Activated CD4-positive, alpha-beta memory T cell treated with anti-CD3 and anti-CD28 coated beads for 36 hours (primary cell): ENCODE measurements at places on chromosomes 4 and X. TPM values are rescaled to one million over a fixed set of nuclear protein-coding genes. Genes with fewer than 3 reads are reported as not detected.
A peak's percentile ranks its signal among the peaks of the same experiment; 100 is the strongest.

DNA sequence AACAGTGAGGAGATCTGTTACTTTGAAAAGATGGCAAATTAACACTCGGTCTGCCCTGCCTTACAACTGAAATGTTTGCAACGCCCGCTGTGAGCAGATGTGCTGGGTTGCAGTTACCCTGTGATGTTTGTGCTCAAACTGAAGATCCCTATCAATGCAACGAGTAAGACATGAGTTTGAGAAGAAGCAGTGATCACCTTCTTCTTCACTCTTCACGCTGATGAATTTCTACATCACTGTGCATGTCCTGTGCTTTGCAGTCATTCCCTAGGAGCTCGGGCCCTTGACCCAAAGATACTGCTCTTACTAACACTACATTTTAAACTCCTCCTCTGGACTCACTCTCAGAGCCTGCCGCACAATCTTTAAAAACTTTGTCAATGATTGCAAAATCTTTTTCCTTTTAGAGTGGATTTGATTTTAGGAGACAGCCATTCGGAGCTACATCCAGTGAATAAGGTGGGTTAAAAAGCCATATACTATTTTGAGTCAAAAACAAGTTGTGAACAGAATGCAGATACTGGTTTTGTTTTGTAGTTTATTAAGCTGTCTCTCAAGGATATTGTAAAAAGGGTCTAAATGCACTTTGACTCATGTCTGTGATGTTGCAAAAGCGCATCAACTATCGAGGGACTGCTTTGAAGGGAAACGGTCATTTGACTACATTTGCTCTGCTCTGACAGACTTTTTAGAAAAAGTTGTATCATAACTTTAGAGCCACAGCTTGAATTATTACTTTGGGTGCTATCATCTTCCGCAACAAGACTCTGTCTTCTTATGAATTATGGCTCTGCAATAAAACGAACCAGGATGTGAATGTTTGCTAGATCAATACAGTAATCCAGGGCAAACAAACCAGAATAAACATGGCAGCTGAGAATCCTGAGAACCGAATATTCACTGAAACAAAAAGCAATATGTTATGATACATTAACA, 5.7 kb upstream of the RHOH start:
- peak overlapping the region; percentile 73 for H3K4me3 ChIP-seq
- DNase-seq = peak; percentile 30
- peaks cover 5% of the 10 kb centered on the region for H3K36me3 ChIP-seq
- peaks cover 81% of the 10 kb centered on the region for H3K4me1 ChIP-seq

- DNase-seq = no peak
- H3K27me3 ChIP-seq = no peaks in the 10 kb centered on the region
- H3K27ac ChIP-seq = no peak overlapping the region
- H3K4me3 ChIP-seq = no peak overlapping the region
- H3K36me3 ChIP-seq = no peaks in the 10 kb centered on the region
- no peaks in the 10 kb centered on the region for H3K4me1 ChIP-seq
Observed at GRCh38 chr4:85431156-85431555, 43.8 kb upstream of the ARHGAP24 start.

GRCh38 chr4:150021483-150021882, 56.8 kb upstream of the DCLK2 start:
- no peak overlapping the region for H3K27ac ChIP-seq
- no peaks in the 10 kb centered on the region for H3K4me1 ChIP-seq
- H3K36me3 ChIP-seq = no peaks in the 10 kb centered on the region
- H3K27me3 ChIP-seq = peaks cover 11% of the 10 kb centered on the region

- H3K36me3 ChIP-seq = no peaks in the 10 kb centered on the region
- DNase-seq = no peak
- no peak overlapping the region for H3K4me3 ChIP-seq
- no peaks in the 10 kb centered on the region for H3K4me1 ChIP-seq
Observed at GRCh38 chr4:115711575-115711974, 598.2 kb upstream of the NDST4 start.

NPNT gene
- total RNA-seq = not detected

TEX11 gene
- not detected for total RNA-seq

EDA gene
- 3.3 TPM for total RNA-seq

GRCh38 chrX:10526451-10526850, 93.9 kb downstream of the MID1 start:
- H3K4me3 ChIP-seq = no peak overlapping the region
- no peaks in the 10 kb centered on the region for H3K27me3 ChIP-seq
- no peak for DNase-seq
- H3K4me1 ChIP-seq = no peaks in the 10 kb centered on the region
- no peaks in the 10 kb centered on the region for H3K36me3 ChIP-seq

DNA sequence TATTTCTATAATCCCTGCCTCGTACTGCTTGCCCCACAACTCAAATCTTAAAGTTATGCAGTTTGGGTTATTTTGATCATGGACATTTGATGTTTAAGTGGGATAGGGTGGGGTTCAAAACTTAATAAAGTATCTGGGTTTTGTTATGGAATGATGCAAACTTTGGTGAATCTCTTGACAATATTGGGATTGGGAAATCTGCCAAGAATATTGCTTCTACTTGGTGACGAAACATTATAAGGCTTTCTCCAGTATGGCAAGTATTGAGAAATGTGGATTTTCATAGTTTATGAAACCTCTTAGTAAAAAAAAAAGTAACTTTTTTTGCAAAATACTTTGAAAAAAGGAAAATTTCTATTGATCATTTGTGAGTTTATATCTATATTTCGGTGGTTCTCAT, 130.8 kb upstream of the SFRP2 start:
- H3K36me3 ChIP-seq = no peaks in the 10 kb centered on the region
- H3K4me3 ChIP-seq = no peak overlapping the region
- H3K27ac ChIP-seq = no peak overlapping the region
- peaks cover 7% of the 10 kb centered on the region for H3K4me1 ChIP-seq
- no peak for DNase-seq

CSN1S1 gene
- not detected for total RNA-seq

DNA sequence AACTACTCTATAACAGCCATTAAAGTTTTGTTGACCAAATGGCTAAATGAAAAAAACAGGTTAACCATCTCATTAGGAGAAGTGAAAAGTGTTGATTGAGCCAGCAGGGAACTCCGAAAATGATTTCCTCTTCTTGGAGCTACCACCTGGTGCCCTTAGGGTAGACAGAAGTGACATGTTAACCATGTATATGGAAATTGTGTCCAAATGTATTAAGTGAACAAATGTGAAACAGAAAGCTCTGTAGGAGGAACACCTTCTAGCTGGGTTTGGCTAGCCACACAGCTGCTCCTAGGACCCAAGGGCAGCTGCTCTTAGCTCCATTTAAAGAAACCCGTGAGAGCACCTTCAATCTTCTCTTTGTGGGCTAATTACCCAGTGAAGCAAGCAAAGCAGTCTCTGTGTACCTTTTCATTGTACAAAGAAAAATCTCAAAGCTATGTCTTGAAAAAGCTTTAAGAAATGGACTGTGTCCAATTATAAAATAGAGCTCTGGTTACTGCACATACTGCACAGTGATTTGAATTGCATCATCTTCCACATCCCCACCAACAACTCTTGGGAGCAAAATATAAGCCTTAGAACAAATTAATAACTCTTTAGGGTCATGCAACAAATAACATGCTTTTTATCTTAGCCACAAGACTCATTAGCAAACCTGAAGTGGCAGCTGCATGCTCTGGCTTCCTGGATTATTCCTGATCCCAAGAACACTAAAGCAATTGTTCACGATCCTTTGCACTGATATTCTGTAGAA, 59.2 kb upstream of the PARM1 start:
- DNase-seq = no peak
- no peaks in the 10 kb centered on the region for H3K4me1 ChIP-seq
- H3K27me3 ChIP-seq = peaks cover 2% of the 10 kb centered on the region
- no peaks in the 10 kb centered on the region for H3K36me3 ChIP-seq

GAGE2A gene
- total RNA-seq = not detected

TKTL2 gene
- not detected for total RNA-seq

IL2 gene
- total RNA-seq = 164 TPM

- no peak for DNase-seq
- no peaks in the 10 kb centered on the region for H3K36me3 ChIP-seq
- H3K4me3 ChIP-seq = no peak overlapping the region
Observed at GRCh38 chrX:74520896-74521295, 93.5 kb downstream of the RLIM start.

- no peaks in the 10 kb centered on the region for H3K36me3 ChIP-seq
- H3K27ac ChIP-seq = no peak overlapping the region
- peaks cover 3% of the 10 kb centered on the region for H3K27me3 ChIP-seq
- peaks cover 11% of the 10 kb centered on the region for H3K4me1 ChIP-seq
- peak; percentile 9 for DNase-seq
Observed at GRCh38 chrX:134718105-134718965, 60.1 kb upstream of the PLAC1 start.

DNA sequence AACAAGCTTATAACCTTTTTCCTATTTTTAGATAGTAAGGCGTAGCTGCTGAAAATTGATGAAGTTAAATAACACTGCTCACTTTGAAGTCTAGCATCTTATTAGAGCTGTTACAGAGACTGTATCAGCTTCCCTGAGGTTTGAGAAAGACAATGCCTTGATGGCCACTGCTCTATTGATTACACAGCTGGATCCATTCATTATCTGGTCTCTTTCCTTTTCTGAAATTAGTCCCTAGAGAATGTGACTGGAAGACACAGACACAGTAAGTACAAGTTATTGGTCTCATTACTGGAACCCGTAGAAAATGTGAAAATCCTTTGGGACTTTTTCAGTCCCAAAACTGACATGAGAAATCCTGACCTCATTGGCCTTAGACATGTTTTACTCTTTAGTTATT, 188.3 kb downstream of the NAF1 start:
- H3K27ac ChIP-seq = no peak overlapping the region
- no peaks in the 10 kb centered on the region for H3K4me1 ChIP-seq
- no peaks in the 10 kb centered on the region for H3K36me3 ChIP-seq
- no peak for DNase-seq
- no peaks in the 10 kb centered on the region for H3K27me3 ChIP-seq

DNA sequence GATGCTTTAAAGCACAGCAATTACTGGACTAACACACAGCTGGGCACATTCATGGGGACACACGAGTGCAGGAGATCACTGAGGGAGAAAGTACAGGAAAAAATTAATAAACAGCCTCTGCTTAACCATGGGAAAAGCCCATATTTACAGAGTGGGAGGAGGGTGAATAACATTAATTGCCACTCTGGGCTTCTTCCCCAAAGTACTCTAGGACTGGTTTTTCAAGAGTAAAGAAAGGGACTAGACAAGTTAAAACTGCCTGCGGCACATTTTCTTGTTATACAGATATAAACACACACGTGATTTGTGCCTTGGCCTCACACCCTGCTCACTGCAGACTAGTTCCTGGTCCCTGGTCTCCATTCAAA, 179.7 kb upstream of the TET2 start:
- DNase-seq = peak; percentile 14
- peak overlapping the region; percentile 3 for H3K4me3 ChIP-seq
- H3K4me1 ChIP-seq = peaks cover 15% of the 10 kb centered on the region
- no peaks in the 10 kb centered on the region for H3K36me3 ChIP-seq
- H3K27me3 ChIP-seq = peaks cover 5% of the 10 kb centered on the region
- H3K27ac ChIP-seq = peak overlapping the region; percentile 79

HPSE gene
- 16.5 TPM for total RNA-seq

NPY5R gene
- not detected for total RNA-seq

DNA sequence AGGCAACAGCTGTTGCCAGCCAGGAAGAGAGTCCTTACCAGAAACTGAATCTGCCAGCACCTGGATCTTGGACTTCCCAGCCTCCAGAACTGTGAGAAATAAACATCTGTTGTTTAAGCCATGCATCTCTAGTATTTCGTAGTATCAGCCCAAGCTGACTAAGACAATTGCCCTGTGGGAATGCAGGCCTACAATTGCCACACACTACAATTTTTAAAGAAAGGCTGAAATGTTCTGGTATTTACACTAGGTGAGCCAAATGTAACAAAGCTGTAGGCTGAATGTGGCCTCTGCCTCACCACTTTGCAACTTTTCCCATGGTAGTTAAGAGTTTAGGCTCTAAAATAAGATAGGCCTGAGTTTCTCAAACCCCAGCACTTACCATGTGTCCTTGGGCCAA, 59.1 kb downstream of the SPATA18 start:
- no peak overlapping the region for H3K27ac ChIP-seq
- H3K4me3 ChIP-seq = no peak overlapping the region
- no peaks in the 10 kb centered on the region for H3K36me3 ChIP-seq
- H3K27me3 ChIP-seq = no peaks in the 10 kb centered on the region
- no peaks in the 10 kb centered on the region for H3K4me1 ChIP-seq

DNA sequence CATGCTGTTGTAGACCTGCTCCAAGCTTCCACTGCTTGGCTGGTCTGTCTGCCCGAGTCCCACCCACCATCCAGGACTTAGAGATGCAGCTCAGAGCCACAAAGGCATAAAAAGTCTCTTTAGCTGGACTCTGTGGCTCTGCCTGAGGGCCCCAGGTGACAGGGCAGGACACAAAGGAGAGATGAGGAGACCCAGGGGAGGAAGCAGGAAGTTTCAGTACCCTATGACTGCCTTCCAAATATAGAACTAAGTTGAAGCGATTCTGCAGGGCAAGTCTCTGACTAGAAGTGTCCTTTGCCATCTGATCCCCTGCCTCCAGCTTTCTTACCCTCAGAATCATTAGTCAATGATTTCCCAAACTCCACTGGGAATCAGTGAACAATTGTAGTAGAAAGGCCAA, 11.2 kb upstream of the CXCR3 start:
- H3K36me3 ChIP-seq = no peaks in the 10 kb centered on the region
- H3K4me1 ChIP-seq = peaks cover 16% of the 10 kb centered on the region
- H3K27me3 ChIP-seq = no peaks in the 10 kb centered on the region
- DNase-seq = no peak
- H3K27ac ChIP-seq = no peak overlapping the region

DNA sequence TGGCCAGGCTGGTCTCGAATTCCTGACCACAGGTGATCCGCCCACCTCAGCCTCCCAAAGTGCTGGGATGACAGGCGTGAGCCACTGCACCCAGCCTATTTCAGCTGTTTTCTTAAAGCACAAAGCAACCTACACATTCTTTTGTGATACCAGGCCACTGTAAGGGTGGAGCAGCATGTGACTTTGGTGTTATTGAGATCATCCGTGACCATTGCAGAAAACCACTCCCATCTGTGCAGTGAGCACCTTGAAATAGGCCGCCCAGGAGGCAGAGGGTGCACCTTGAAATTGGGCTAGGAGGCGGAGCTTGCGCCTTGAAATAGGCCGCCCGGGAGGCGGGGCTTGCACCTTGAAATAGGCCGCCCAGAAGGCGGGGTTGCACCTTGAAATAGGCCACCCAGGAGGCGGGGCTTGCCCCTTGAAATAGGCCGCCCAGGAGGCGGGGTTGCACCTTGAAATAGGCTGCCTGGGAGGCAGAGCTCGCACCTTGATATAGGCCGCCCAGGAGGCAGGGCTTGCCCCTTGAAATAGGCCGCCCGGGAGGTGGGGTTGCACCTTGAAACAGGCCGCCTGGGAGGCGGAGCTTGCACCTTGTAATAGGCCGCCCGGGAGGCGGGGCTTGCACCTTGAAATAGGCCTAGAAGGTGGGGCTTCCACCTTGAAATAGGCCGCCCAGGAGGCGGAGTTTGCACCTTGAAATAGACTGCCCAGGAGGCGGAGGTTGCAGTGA, 9.0 kb upstream of the SLC25A6 start:
- peaks cover 13% of the 10 kb centered on the region for H3K36me3 ChIP-seq
- no peak overlapping the region for H3K27ac ChIP-seq
- no peak for DNase-seq
- no peak overlapping the region for H3K4me3 ChIP-seq

FMR1NB gene
- total RNA-seq = not detected
